ENCODE measurements at places on chromosomes 3 and 15.

GRCh38 chr3:180116203-180116602 lies 79.5 kb upstream of the PEX5L start:
- no peak overlapping the region for H3K27ac ChIP-seq
- H3K36me3 ChIP-seq = no peaks in the 10 kb centered on the region
- no peaks in the 10 kb centered on the region for H3K4me1 ChIP-seq
- DNase-seq = no peak
- H3K4me3 ChIP-seq = no peak overlapping the region

GRCh38 chr15:41566121-41566885 lies 7.3 kb downstream of the TYRO3 start:
- no peaks in the 10 kb centered on the region for H3K36me3 ChIP-seq
- H3K4me3 ChIP-seq = no peak overlapping the region
- peaks cover 7% of the 10 kb centered on the region for H3K27me3 ChIP-seq
- no peak overlapping the region for H3K27ac ChIP-seq

- no peaks in the 10 kb centered on the region for H3K4me1 ChIP-seq
- H3K36me3 ChIP-seq = no peaks in the 10 kb centered on the region
- DNase-seq = no peak
- H3K4me3 ChIP-seq = no peak overlapping the region
Measured at GRCh38 chr15:91435113-91435512, 335.1 kb downstream of the SV2B start.

DNA sequence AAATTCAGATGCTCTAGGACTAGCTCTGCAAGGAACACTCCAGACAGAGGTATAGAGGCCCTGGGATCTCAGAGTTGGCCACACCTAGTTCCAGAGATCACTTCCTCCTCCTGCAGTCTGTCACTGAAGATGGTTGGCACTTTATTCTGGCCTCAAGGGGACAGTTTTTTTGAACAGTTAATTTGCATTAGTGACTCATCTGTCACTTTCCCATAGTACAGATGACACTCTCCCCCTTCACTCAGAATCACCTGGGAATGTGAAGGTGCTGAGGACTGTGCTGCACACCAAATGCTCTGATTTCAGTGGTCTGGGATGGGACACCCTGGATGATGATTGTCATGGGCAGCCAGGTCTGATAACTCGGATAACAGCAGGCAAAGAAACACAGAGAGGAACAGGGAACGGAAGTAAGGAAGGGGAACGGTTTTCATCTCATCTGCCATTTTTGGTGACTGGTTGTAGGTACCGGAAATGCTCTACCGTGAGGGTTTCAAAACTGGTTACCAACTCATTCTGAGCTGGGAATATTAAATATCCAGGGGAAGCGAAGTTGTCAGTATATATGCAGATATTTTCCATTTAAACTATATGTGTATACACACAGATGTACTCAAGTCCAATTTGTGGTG lies 232.5 kb upstream of the ST8SIA2 start:
- peaks cover 24% of the 10 kb centered on the region for H3K36me3 ChIP-seq
- no peak for DNase-seq
- no peak overlapping the region for H3K4me3 ChIP-seq
- H3K4me1 ChIP-seq = peaks cover 23% of the 10 kb centered on the region
- no peaks in the 10 kb centered on the region for H3K27me3 ChIP-seq
- no peak overlapping the region for H3K27ac ChIP-seq

- no peaks in the 10 kb centered on the region for H3K36me3 ChIP-seq
- no peak for DNase-seq
- H3K27me3 ChIP-seq = peaks cover 15% of the 10 kb centered on the region
Measured at GRCh38 chr3:18951333-18951732, 197.0 kb upstream of the KCNH8 start.

GRCh38 chr3:73389117-73389813 lies 235.5 kb downstream of the PDZRN3 start:
- H3K36me3 ChIP-seq = no peaks in the 10 kb centered on the region
- no peaks in the 10 kb centered on the region for H3K27me3 ChIP-seq
- H3K4me3 ChIP-seq = no peak overlapping the region
- no peak for DNase-seq
- no peak overlapping the region for H3K27ac ChIP-seq

GRCh38 chr15:68414206-68414555 lies 17.8 kb downstream of the ITGA11 start:
- no peak overlapping the region for H3K27ac ChIP-seq
- H3K4me3 ChIP-seq = no peak overlapping the region
- no peak for DNase-seq
- H3K36me3 ChIP-seq = no peaks in the 10 kb centered on the region
- no peaks in the 10 kb centered on the region for H3K4me1 ChIP-seq
- no peaks in the 10 kb centered on the region for H3K27me3 ChIP-seq

DNA sequence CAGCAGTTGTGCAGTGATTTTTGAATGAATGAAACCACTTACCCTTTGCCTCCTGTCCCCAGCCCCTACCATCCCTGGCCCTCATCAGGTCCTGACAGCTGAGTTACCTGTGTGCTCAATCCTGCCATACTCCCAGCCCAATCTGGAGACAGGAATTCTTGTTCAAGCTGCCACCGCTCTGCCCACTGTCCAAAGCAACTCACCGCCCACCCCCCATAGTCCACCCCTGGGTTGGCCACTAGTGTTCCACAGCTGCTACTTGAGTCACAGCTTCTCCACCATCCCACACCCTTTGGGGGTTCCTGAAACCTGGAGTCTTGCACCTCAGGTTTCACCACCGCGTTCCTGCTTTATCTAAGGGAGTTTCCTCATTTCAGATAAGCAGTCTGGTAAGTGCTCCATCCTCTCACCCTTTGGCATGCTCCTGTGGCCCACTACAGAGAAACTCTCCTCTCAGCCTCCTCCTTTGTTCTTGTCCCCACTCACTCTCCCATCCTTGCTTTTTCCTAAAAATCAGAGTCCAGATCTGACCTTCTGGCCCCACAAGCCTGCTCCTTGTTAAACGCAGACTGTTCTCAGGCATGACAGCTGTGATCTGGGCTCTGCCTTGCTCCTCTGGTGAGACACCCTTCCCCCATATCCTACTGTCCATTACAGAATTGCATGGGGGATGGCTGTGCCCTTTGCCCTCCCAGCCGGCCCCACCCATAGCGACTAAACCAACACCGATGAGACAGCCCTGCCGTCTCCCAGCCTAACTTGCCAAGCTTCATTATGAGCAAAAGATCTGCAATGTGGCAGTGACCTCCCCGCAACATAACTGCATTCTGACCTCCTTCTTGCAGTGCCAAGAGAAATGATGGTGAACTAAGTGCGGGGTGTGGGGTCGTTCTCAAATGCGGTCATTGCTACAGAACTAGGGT lies 50.0 kb downstream of the CYP19A1 start:
- DNase-seq = no peak
- no peaks in the 10 kb centered on the region for H3K4me1 ChIP-seq
- H3K27ac ChIP-seq = no peak overlapping the region
- H3K36me3 ChIP-seq = no peaks in the 10 kb centered on the region
